NCI-H524 treated with DMSO at 0.1 percent for 48 hours (cell line): ENCODE measurements at places on chromosomes 4 and X.

GRCh38 chrX:154444755-154445246 lies 860 bp downstream of the FAM50A start:
- no peak for DNase-seq

DNA sequence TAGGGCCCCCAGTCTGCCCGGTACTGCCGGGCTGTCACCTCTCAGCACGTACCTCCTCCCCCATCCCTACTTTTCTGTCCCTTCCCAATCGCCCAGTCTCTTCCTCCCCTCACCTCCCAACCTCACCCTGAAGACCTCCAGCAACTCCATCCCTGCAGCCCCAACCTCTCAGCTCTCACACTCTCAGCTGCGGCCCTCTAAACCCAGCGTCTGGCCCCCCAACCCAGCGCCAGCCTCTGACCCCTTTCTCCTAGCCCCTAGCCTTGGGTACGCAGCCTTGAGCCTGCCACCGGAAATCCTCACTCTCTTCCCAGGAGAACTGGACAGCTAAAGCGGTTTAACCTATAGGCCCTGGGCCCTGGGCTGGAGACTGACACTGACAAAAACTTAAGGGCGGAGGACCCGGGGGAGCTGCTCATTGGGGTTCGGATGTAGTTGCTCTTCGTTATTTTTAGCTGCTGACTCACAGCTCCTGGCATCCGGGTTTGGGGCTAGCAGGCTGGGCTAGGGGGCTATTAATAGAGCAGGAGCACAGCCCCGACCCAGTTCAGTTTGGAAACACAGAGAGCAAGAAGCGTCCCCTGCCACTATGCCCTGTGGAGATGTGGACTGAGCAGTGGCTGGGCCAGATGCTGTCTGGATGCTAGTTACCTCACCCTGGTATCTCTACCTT lies 9.6 kb upstream of the DLG3 start:
- no peak for DNase-seq

GRCh38 chr4:868421-868820 lies 42.5 kb upstream of the CPLX1 start:
- no peak for DNase-seq

- DNase-seq, result no peak
These were observed 44.8 kb downstream of the DCLK2 start for GRCh38 chr4:150123087-150123486.

GRCh38 chr4:26051240-26051639 lies 137.2 kb downstream of the SMIM20 start:
- no peak for DNase-seq

DNA sequence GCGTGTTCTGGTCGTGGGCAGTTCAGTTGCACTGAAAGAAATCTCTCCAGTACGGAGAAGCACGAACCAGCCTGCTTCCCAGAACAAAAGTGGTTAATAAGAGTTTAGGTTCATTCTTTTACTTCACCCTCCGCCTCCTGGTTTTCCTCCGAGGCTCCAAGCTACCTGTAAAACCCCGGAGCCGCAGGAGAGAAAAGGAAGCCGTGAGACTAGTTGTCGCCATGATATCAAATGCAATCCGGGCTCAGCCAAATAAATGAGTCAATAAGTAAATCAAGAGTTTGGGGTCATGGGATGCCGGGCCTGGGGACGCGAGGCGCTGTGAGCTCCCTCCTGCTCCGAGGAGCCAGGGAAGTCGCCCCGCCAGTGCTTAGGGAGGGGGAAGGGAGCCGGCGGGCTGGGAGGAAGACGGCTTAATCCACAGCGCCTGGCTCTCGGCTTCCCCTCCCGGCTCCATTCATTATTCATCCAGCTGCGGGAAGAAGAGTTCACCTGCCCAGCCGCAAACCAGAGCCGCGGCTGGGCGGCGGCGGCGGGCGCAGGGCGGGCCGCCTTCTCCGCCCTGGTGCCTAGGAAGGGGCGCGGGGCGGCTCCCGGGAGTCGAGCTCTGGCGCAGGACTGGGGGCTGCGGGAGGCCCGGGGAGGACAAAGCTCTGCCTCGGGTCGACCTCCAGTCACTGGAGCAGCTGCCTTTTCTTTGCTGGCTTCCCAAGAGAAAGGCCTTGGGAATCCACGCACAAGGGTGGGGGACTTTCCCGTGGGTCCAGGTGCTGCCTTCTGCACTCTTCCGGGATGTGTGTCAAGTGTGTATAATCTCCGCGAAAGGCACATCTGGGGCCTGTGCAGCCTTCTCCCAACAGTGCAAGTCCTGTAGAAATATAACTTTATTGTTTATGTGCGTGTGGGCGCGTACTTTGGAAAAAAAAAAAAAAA lies 1.7 kb downstream of the FRAS1 start:
- no peak for DNase-seq

- no peak for DNase-seq
These were observed 5.6 kb downstream of the PRDM8 start for GRCh38 chr4:80202741-80203553.
